ENCODE measurements at places on chromosomes 6 and 20. TPM values are rescaled to one million over a fixed set of nuclear protein-coding genes. Genes with fewer than 3 reads are reported as not detected.

The BHLHE23 gene
- not detected for total RNA-seq

The SLC22A2 gene
- total RNA-seq: not detected

The NOX3 gene
- not detected for total RNA-seq

The B3GALT4 gene
- total RNA-seq: 4.1 TPM

The VSX1 gene
- total RNA-seq: not detected

The PPP1R16B gene
- total RNA-seq: 133 TPM

The C20orf141 gene
- not detected for total RNA-seq

The BMP6 gene
- total RNA-seq: 0.50 TPM

The PYGB gene
- total RNA-seq: 36.0 TPM

The ZNF343 gene
- 21.4 TPM for total RNA-seq

The UBD gene
- total RNA-seq: 0.62 TPM

The SAMD10 gene
- 37.5 TPM for total RNA-seq

DNA sequence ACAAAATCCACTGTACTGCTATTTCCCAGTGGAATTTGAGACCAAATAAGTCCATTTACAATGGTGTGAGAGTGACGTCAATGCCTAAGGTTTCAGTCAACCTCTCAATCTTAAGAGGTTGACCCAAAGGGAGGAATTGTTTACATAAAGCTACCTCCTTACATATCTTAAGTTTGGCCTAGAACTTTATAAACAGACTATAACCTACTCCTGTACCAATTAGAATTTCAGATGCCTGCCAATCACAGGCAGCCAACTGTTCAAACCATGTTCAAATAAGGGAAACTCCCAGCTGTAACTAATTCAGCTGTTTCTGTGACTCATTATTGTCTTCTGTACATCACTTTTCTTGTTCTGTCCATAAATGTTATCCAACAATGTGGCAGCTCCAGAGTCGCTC, 14.5 kb downstream of the LGSN start:
- H3K27me3 ChIP-seq: no peaks in the 10 kb centered on the region
- H3K4me1 ChIP-seq: no peaks in the 10 kb centered on the region
- no peaks in the 10 kb centered on the region for H3K36me3 ChIP-seq
- no peak overlapping the region for H3K4me3 ChIP-seq
- DNase-seq: no peak

- peaks cover 9% of the 10 kb centered on the region for H3K4me1 ChIP-seq
- H3K27ac ChIP-seq: no peak overlapping the region
- no peak for DNase-seq
- peak overlapping the region; percentile 62 for H3K4me3 ChIP-seq
Observed at GRCh38 chr6:128112494-128112893, 211.6 kb upstream of the THEMIS start.

- DNase-seq: no peak
- no peak overlapping the region for H3K27ac ChIP-seq
- H3K4me3 ChIP-seq: no peak overlapping the region
- H3K27me3 ChIP-seq: peaks cover 26% of the 10 kb centered on the region
Observed at GRCh38 chr6:118284736-118285360, 263.2 kb upstream of the PLN start.

DNA sequence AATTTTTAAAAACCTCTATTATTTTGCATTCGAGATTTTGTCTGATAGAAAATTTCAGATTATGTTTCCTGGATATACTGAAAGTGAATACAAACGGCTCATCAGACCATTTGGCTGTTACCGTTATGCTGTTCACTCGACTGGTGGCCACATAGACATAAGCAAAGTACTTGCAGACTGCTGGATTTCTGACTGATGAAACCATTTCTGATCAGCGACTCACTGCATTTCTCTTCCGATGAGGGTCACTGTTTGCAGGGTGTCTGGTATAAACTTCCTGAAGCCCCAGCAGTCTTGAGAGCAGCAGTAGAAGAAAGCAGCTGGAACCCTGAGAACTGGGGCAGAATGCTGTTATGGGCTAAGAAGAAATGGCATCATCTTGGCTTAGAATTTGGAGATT, 17.7 kb downstream of the SNX9 start:
- no peak overlapping the region for H3K27ac ChIP-seq
- peaks cover 9% of the 10 kb centered on the region for H3K36me3 ChIP-seq
- no peak overlapping the region for H3K4me3 ChIP-seq
- peaks cover 21% of the 10 kb centered on the region for H3K4me1 ChIP-seq
- DNase-seq: no peak

- DNase-seq: no peak
- no peaks in the 10 kb centered on the region for H3K36me3 ChIP-seq
- H3K4me3 ChIP-seq: no peak overlapping the region
Observed at GRCh38 chr6:9025796-9026394, 590.5 kb upstream of the SLC35B3 start.

DNA sequence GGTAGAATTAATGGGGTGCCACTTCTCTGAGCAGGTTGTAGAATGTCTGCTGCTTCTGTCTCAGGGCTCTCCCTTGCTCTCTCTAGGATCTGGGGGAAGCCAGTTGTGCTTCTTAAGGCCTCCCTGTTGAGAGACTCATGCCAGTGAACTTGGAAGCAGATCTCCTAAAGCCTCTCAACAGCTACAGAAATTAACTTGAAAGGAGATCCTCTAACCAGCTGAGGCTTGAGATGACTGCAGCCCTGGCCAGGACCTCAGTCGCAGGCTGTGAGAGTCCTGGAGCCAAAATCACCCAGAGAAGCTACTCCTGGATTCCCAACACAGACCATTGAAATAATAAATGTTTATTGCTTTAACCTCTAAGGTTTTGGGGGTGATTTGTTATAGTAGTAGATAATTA, 180.2 kb upstream of the MARCKS start:
- no peak overlapping the region for H3K27ac ChIP-seq
- no peaks in the 10 kb centered on the region for H3K36me3 ChIP-seq
- no peak for DNase-seq
- H3K4me3 ChIP-seq: no peak overlapping the region

GRCh38 chr20:59055302-59055701, 12.7 kb upstream of the PRELID3B start:
- H3K36me3 ChIP-seq: no peaks in the 10 kb centered on the region
- peak; percentile 61 for DNase-seq
- H3K27me3 ChIP-seq: peaks cover 42% of the 10 kb centered on the region
- no peaks in the 10 kb centered on the region for H3K4me1 ChIP-seq
- H3K27ac ChIP-seq: no peak overlapping the region

GRCh38 chr6:128491610-128492206, 28.7 kb downstream of the PTPRK start:
- no peaks in the 10 kb centered on the region for H3K36me3 ChIP-seq
- peak overlapping the region; percentile 52 for H3K4me3 ChIP-seq
- DNase-seq: no peak

DNA sequence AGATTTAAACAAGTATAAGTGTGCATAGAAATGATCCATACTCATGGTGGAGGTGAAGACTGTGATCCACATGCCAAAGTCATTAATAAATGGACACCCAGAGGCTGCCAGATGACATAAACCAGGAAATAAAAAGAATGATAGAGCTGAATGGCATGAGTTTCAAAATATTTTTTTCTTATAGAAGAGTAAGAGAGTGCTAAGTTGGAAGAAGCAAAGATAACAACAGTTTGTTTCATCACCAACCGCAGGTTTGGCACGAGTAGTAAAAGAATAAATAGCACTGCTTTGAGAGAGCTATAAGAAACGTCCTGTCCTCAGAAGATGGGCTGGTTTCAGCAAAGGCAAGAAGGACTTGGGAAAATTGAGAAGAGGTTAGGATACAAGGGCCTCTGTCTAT, 246.9 kb downstream of the UBE3D start:
- H3K27me3 ChIP-seq: no peaks in the 10 kb centered on the region
- H3K36me3 ChIP-seq: no peaks in the 10 kb centered on the region
- no peaks in the 10 kb centered on the region for H3K4me1 ChIP-seq
- no peak overlapping the region for H3K4me3 ChIP-seq

- DNase-seq: no peak
- H3K27ac ChIP-seq: no peak overlapping the region
- H3K4me3 ChIP-seq: no peak overlapping the region
- peaks cover 12% of the 10 kb centered on the region for H3K27me3 ChIP-seq
- H3K36me3 ChIP-seq: no peaks in the 10 kb centered on the region
Observed at GRCh38 chr6:169943241-169944060, 192.0 kb downstream of the ERMARD start.

DNA sequence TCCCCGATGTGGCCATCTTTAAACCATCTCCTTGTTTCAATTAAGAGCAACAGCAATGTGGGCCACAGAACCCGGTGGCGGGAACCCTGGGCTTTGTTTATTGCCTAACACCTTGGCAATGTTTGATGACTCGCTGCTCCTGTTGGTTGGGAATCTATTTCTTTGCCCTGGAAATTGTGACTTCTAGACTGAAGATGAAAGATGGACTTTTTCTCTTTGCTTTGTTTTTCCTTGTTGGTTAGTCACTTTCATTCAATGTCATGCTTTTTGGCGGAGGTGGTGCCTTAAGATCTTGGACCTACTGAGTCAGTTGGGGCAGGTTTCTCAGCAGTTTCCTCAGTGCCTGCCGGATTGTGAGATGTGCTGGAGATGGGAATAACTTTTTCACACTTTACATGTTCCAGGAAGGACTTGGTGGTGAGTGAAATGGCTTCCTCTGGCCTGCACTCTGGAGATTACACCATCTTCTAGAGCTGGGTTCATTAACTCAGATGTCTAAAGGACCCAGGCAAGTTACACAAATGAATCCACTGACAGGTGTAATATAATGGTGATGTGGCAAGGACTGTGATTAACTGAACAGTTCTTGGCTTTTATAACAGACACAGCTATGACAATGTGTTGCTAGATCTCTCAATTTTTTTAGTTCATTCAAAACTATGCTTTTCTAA, 56.3 kb downstream of the TSHZ2 start:
- peak overlapping the region; percentile 86 for H3K27ac ChIP-seq
- no peak for DNase-seq
- H3K4me3 ChIP-seq: peak overlapping the region; percentile 37

- H3K4me1 ChIP-seq: peaks cover 18% of the 10 kb centered on the region
- H3K4me3 ChIP-seq: no peak overlapping the region
- DNase-seq: no peak
- H3K27me3 ChIP-seq: no peaks in the 10 kb centered on the region
Observed at GRCh38 chr20:24965065-24965919, 16.2 kb downstream of the CST7 start.

DNA sequence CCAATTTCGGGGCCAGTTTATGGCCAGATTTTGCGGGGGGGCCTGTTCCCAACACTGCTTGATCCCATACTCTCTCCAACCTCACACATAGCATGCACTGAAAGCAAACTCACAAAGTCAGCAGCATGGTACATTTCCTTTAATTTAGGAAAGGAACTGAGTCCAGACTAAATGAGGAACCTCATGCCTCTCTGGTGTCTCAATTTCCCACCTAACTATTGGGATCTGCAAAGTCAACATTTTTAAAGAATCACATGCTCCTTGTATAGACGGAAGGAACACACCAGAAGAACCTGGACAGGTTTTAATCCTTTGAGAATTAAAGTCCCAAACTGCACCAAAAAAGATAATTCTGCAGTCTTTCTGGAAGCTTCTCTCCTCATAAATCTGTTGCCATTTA, 33.3 kb downstream of the FAM50B start:
- H3K4me3 ChIP-seq: no peak overlapping the region
- no peaks in the 10 kb centered on the region for H3K4me1 ChIP-seq
- H3K27ac ChIP-seq: no peak overlapping the region
- DNase-seq: no peak
- H3K27me3 ChIP-seq: peaks cover 6% of the 10 kb centered on the region
- no peaks in the 10 kb centered on the region for H3K36me3 ChIP-seq

DNA sequence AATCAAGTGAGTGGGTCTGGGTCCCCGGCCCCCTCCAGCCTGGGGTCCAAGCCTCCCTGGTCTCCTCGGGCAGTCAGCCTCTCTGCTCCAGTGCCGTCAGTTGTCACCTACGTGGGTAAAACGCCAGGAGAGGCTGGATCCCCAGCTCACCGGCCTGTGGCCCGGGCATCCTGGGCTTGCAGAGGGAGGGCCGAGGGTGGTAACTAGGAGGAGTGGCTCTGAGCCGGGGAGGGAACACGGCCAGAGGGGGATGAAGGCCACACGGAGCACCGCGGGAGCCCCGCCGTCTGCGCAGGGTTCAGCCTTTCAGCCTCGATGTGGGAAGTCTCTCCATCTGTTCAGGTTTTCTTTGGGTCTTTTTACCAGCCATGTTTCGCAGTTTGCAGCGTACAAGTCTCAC, 29.5 kb upstream of the BHLHE23 start:
- peaks cover 31% of the 10 kb centered on the region for H3K27me3 ChIP-seq
- no peak overlapping the region for H3K4me3 ChIP-seq
- no peaks in the 10 kb centered on the region for H3K36me3 ChIP-seq
- no peak for DNase-seq

DNA sequence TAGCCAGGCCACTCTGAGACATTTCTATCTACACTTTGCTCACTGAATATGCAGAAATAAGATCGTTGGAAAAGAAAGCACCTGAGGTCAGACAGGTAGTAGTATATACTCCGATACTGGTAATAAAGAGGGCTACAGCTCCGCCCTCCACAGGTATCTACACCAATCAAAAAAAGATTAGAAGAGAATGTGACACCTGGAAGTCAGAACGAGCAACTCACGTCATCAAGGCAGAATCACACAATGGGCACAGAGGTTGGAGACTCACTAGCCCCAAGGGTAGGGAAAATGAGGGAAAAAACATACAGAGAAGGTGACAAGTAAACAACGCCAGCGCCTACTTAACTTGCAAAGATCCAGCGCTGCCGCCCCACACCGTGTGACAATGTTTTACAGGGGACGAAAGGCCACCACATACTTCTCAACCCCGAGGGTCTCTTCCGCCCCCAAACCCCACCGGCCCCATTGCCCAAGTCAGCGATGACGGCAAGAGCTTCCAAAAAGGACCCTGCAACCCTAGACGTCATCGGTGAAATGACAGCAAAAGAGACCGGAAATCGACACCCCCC, 653 bp downstream of the LMBRD1 start:
- peak overlapping the region; percentile 90 for H3K4me3 ChIP-seq
- H3K36me3 ChIP-seq: no peaks in the 10 kb centered on the region

GRCh38 chr6:106077881-106078280, 8.3 kb upstream of the PRDM1 start:
- peaks cover 11% of the 10 kb centered on the region for H3K4me1 ChIP-seq
- H3K36me3 ChIP-seq: peaks cover 2% of the 10 kb centered on the region
- H3K27ac ChIP-seq: no peak overlapping the region
- no peak overlapping the region for H3K4me3 ChIP-seq
- H3K27me3 ChIP-seq: peaks cover 23% of the 10 kb centered on the region

DNA sequence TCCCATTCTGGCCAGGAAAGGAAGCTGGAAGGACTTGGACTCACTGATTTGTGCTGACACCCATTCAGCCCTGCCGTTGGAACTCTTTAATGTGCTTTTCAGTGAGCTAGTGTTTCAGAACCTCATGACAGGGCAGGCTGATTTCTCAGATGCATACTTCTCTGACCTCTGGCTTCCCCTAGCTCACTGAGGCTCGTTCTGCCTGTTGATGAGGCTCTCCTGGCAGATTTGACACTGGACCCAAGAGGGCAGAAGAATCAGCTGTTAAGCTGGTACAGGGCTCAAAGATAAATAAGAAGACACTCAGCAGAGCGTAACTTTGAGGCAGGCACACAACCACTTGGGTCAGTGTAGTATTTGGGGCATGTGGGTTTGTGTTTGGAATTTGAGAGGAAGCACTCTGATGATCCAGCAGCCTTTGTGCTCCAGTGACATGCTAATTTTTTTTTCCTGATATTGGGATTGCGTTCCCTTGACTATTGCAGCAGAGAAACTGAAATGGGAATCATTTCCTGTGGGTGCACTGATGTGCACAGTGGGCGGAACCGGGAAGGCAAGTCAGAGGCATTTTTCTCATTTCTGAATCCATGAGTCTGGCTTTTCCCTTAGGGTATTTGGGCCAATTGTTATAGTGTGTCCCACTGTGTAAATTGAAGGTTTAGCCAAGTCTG, 80.2 kb downstream of the CARMIL1 start:
- DNase-seq: no peak
- H3K27me3 ChIP-seq: peaks cover 2% of the 10 kb centered on the region
- no peaks in the 10 kb centered on the region for H3K36me3 ChIP-seq
- H3K4me3 ChIP-seq: no peak overlapping the region
- H3K4me1 ChIP-seq: no peaks in the 10 kb centered on the region

Data from activated CD4-positive, alpha-beta T cell treated with anti-CD3 and anti-CD28 coated beads, Interleukin-2, amount 10 ng/mL, durations not matched to agents 24 days and 14 days (primary cell).